Left kidney (tissue), 8 donors: ENCODE measurements at places on chromosomes 5 and 9.

DNA sequence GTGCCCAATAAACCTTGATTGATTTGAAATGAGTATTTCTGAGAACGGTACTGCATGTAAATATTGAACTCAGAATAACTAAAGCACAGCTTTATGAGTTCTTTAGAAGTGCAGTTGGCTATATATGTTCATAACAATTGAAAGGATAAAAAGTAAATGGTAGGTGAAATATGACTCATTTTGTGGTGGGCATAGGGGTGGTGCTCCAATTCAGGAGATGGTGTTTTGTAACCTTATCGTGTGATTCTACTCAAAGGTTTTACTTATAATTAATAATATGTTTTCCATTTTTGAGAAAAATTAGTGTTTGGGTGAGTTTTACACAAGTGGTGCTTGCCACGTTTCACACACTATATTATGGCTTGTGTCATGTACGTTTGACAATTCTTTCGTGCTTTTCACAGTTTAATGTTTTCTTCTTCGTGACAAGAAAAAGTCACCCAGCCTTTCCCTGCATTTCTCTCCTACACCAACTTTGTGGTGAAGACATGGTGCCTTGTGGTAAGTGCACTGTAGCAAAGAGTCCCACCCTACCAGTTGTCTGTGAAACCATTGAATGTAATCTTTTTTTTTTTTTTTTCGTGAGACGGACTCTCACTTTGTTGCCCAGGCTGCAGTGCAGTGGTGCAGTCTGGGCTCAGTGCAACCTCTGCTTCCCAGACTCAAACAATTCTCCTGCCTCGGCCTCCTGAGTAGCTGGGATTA lies 492.5 kb upstream of the SGCD start:
- no peak for DNase-seq

DNA sequence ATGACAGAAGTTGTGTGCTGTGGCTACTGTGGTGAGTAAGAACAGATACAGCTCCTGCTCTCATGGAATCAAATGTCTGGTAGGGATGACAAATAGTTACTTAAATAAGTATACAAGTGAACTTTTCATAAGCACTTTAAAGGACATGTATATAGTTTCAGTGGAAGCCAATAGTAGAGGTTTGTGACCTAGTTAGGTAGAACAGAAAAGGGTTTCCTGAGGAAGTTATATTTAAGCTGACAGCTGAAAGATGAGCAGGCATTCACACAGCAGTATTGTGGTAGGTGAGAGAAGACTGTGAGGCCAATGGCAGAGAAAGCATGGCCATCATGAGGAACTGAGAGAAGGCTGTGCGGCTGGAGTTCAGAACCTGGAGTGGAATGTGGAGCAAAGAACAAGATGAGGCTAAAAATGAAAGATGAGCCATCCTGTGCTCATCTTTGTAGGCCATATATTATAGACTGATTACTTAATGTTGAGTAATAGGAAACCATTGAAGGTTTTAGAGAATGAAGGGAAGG lies 15.4 kb downstream of the FAM174A start:
- no peak for DNase-seq

- DNase-seq: no peak
These were observed 280.2 kb downstream of the SEMA5A start for GRCh38 chr5:9265441-9266287.

DNA sequence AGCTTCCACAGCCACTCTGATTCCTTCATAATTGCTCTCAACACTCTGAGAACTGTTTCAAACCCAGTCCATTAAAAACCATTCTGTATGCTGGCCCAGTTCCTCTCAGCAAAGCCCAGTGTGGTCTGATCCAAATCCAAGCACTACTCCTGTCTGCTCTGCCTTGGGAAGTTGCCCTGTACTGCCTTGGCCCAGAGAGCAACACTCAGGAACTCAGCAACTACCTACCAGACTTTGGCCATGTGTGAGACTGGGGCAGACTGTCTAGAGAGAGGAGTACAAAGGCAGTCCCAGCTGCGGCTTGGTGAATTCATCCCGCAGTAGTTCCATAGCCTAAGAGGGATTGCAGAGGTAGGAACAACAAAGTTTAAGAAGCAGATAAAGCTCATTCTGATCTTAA lies 214.4 kb downstream of the MCTP1 start:
- no peak for DNase-seq

DNA sequence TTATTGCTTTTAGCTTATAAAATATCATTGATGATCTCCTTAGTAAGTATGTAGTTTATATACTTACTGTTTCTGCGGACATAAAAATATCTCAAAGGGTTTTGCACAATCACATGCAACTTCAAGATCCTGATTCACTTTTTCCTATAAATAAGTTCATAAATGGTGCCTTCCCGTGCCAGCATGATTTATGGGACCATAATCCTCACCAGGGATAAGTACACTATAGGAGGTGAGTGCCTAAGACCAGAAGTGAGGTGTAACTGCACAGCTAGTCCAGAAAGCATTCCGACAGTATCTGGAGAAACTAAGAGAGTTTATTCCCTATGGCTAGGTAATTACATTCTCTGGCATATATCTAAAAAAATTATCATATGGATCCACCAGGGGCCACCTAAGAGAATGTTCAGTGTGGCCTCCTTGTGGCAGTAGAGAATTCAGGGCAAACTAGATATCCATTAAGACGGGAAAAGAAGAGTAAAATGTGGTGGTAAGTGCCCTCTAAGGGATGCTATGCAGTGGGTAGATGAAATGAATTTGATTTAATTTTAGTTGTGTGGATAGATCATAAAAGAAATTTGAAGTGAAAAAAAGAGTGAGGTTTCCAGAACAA lies 402.5 kb upstream of the SLC24A2 start:
- no peak for DNase-seq

GRCh38 chr9:134689321-134690181 lies 47.9 kb downstream of the COL5A1 start:
- DNase-seq: no peak

DNA sequence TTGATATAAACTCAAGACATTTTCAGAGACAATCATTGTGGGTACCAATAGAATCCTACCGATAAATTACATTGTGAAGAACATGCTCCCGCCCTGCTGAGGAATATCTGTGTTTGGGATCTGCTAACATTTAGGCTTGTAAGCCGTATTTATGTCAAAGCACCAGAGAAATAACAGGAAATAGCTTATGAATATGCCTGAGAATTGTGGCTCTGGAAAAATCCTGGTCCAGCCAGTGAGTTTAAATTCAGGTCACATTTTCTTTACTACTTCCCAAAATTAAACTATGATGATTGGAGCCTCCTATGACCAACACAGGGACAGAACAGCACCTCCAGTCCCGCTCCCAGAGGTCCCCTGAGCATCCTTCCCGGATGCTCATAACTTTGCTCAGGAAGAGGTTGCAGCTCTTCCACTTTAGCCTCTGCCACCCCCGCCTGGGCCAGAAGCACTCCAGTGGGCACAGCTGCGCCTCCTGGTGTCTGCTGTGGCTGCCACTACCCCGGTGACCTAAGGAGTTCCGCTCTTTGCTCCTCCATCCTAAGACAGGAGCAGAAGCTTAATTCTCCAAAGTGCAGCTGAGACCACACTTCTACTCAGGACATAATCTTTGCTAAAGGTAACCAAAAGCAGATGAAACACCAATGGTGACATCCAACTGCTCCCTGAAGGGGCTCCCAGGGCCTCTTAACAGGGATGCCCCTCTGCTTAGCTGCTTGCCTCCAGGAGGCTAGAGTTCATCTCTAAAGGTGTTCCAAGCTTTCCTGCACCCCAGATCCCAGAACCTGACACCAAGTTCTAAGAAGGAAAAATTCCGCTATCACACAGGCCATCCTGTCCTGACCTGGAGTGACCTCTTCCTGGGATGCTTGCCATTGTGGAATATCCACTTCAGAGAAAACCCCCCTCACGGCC lies 58.8 kb downstream of the SLC1A1 start:
- no peak for DNase-seq
